ENCODE measurements at places on chromosomes 5 and 9. TPM values are rescaled to one million over a fixed set of nuclear protein-coding genes. Genes with fewer than 3 reads are reported as not detected.

The PCDHAC2 gene
- not detected for total RNA-seq

The CAPSL gene
- total RNA-seq, result not detected

The PDE6A gene
- not detected for total RNA-seq

The FAM170A gene
- not detected for total RNA-seq

The PCDHGA5 gene
- 0.28 TPM for total RNA-seq

The PCA3 gene
- not detected for total RNA-seq

The MEGF10 gene
- total RNA-seq, result not detected
